ACHN (cell line): ENCODE measurements at places on chromosomes 6 and 20.

- no peak for DNase-seq
Measured at GRCh38 chr20:58327211-58327610, 17.7 kb downstream of the RAB22A start.

GRCh38 chr6:16688436-16688835 lies 72.8 kb downstream of the ATXN1 start:
- DNase-seq, result no peak

GRCh38 chr20:8438748-8439147 lies 306.7 kb downstream of the PLCB1 start:
- no peak for DNase-seq

- no peak for DNase-seq
Measured at GRCh38 chr20:48723308-48724264, 104.2 kb downstream of the PREX1 start.

GRCh38 chr6:98794307-98794842 lies 40.0 kb upstream of the POU3F2 start:
- no peak for DNase-seq

DNA sequence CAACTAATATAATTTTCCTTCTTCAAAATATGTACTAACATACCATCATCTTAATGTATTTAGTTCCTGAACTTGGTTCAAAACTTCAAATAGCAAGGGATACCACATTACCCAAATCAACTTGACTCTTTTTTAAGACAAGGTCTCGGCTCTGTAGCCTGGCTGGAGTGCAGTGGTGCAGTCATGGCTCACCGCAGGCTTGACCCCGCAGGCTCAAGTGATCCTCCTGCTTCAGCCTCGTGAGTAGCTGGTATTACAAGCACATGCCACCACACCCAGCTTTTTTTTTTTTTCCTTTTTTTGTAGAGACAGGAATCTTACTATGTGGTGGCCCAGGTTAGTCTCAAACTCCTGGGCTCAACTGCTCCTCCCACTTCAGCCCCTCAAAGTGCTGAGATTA lies 55.9 kb upstream of the LYRM2 start:
- no peak for DNase-seq

- DNase-seq, result no peak
Measured at GRCh38 chr6:51213811-51214210, 395.1 kb downstream of the TFAP2B start.

GRCh38 chr6:159595173-159595572 lies 97.9 kb downstream of the SOD2 start:
- DNase-seq, result peak; percentile 27

DNA sequence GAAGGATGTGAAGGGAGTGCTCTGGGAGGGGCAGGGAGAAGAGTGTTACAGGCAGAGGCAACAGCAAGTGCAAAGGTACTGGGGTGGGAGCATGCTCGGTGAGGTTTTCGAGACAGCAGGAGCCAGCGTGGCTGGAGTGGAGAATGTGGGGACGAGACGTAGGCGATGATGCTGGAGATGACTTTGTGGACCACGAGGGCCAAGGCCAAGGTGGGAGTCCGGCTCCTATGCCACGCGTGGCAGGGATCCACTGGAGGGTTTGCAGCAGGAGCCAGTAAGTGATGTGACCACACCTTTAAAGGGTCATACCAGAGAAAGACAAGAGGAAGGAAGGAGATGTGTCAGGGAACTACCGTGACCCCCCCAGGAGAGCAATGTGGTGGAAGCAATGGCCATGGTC lies 7.3 kb downstream of the PTGIS start:
- DNase-seq, result no peak

DNA sequence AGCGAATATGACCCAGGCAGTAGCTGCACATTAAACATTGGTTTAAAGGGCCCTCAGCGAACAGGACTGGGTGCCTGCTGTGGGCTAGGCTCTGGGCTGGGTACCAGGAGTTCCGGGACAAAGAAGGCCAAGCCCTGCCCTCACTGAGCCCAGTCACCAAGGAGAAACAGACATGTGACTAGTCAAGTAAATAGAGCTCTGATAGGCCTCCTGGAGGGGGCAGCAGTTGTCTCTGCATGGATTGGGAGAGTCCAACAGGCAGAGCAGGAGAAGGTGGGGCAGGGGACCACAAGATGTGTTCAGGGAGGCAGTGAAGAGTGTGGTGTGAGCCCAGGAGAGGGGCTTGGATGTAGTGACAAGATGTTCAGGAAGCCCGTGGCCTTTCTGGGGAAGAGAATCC lies 3.1 kb downstream of the HM13 start:
- peak; percentile 74 for DNase-seq

DNA sequence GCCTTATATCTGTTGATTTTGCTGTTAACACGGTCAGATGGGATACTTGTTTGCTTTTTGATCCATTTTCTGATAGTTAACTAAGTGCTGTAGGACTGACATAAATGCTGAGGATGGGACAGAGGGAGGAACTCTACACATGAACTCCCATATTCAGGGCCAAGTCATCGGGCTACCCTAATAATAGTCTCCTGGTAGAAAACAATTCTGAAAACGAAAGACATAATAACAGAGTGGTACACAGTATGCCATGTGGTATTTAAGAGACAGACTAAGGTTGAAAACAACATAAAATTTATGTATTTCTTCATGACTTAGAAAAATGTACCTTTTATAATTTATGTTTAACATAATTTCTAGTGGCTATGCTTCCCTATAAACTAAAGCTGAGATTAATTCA lies 12.0 kb downstream of the ID4 start:
- DNase-seq, result no peak

GRCh38 chr6:37173493-37174195 lies 3.7 kb downstream of the PIM1 start:
- DNase-seq, result no peak
